ENCODE measurements at places on chromosomes 3 and 15.

- no peak for DNase-seq
Measured at GRCh38 chr3:186551387-186551786, 7.2 kb upstream of the CRYGS start.

DNA sequence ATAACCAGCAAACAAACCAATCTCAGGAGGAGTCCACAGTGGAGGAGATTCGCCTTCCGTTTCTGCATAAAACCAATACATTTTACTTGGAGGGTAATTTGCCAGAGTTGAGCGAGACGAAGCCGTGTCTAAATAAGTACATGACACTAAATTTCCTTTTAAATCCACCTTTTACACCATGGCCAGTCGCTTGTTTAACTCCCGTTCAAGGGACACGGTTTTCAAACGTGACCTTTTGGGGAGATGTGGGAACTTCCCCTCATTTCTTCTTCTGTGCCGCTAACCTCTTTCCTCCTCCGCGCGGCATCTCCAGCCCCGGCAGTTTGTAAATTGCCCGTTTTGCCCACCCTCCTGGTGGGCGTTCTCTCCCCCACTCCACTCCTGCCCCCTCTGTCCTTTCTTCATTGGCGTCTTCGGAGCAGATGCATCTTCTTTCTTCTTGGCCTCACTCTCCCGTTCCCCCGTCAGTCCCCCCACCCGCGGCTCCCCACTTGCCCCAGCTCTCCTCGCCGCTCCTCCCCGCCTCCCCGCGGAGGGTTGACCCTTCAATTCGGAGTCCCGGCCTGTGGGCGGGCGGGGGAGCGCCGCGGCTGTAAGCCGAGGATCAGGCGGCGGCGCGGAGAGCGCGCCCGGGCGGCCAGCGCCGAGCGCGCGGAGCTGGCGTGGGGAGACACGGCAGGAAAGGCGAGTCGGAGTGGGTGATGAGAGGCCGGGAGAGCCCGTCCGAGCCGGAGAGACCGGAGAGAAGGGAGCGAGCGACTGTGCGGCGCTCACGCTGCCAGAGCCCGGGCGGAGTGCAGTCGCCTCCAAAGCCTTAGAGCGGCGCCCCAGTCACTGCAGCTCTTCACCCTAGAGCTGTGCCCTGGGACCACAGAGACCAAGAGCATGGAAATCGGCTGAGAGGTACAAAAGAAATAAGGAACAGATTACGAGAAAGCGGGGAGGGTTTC, at the start of gene NLGN1:
Gene NLGN1 (plus strand): TSS at position 584 of the 950 bp plus-strand sequence.
- DNase-seq, result peak; percentile 51

GRCh38 chr3:10857235-10857634, 41.2 kb downstream of the SLC6A11 start:
- no peak for DNase-seq

- no peak for DNase-seq
Measured at GRCh38 chr15:57382969-57383368, 6.7 kb downstream of the CGNL1 start.

DNA sequence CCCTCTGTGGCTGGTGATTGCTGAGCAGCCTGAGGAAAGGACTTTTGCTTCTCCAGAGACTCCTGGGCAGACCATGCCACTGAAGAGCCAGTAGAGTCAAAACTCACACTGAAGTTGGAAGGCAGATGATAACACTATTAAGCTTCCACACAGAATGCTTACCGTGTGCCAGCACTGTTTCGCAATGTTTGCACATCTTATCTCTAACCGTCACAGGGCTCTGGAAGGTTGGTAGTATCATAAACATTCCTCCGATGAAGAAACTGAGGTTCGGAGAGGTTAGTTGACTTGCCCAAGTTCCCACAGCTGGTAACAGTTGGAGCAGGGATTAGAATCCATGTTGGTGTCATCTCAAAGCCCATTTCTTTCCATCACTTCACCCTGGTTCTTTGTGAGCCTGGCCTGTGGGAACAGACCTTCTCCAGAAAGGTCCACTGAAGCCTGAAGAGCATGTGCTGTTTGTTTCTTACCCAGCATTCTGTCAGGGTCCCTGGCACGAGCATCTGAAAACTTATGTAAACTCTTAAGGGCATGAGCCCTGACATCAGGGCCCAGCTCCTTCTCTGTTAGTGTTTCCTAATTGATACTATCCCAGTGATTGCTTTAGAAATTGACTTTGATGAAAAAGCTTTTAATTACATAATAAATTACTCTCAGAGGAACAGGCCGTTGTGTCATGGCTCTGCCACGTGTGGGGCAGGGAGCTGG, 77.0 kb upstream of the PRR23C start:
- DNase-seq, result no peak

- DNase-seq, result no peak
Measured at GRCh38 chr3:10554236-10554611, 48.8 kb upstream of the ATP2B2 start.

DNA sequence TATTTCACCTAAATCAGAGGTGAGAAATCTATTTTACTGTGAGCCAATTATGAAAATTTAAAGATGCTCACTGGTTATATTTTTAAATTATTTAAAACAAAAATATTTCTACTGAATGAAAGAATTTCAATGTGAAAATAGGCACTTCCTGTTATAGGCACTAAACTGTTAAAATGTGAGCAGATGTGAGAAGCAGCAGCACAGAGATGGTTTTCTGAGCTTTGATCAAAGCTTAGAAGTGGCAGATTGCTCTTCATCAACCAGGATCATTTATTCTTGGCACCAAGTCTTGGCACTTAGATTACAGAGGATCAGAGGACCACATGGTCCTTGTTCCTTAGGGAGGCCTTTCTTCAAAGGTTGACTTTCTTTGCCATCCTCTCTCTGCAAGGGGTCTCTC, 18.0 kb upstream of the TSC22D2 start:
- no peak for DNase-seq

DNA sequence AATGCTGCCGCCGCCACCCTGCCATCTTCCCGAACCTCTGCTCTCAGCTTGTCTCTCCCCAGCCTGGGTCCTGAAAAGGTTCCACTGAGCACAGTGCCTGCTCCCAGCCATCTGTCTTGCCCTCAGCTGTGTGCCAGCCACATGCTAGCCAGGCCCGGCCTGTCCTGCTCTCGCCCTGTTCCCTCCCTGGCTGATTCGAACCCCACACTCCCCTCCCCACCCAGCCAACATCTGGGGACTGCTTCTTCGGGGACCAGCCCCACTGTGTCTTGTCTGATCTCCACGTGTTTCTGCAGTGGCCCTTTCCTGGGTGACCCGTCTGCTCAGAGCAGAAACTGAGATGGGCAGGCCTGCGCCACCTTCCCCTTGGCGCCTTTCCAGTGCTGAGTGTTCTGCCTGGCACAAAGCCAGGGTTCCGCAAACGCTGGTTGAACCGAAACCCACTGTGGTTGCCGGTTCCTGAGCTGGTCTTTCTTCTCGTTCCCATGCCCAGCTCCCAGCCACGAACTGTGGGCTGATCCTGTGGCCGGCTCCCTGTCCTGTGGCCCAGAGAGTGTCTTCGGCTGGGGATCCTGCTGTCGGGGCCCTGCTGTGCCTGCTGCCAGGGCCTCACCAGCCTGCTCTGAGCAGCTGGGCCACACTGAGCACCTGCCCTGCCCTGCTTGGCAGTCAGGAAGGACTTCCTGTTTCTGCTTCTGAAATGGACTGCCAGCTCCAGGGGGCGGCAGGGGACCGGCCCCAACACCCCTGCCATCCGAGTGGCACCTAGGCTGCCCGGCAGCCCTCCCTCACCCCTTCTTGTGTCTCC, 62.7 kb upstream of the KLF13 start:
- peak; percentile 67 for DNase-seq

GRCh38 chr3:23811919-23812318, 6.2 kb downstream of the UBE2E1 start:
- DNase-seq, result no peak

- no peak for DNase-seq
Measured at GRCh38 chr15:42184736-42185135, 23.4 kb downstream of the VPS39 start.

DNA sequence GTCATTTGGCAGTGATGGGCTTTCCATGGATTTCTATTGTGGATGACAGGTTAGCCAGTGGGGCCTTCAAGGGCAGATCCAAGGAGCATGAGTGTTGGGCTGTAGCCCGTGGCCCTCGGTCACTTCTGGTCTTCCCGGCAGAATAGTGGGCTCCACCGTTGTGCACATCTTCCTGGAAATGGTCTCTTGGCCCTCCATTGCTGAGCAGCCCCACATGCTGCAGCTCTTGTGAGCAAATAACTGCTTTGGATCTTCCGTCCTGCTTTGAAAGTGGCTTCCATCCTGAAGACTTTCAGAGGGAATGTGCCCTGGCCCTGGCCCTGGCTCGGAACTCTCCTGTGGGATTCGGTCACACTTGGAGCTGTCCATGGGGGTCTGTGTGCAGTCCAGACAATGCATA, 102.8 kb downstream of the SNRPN start:
- no peak for DNase-seq

DNA sequence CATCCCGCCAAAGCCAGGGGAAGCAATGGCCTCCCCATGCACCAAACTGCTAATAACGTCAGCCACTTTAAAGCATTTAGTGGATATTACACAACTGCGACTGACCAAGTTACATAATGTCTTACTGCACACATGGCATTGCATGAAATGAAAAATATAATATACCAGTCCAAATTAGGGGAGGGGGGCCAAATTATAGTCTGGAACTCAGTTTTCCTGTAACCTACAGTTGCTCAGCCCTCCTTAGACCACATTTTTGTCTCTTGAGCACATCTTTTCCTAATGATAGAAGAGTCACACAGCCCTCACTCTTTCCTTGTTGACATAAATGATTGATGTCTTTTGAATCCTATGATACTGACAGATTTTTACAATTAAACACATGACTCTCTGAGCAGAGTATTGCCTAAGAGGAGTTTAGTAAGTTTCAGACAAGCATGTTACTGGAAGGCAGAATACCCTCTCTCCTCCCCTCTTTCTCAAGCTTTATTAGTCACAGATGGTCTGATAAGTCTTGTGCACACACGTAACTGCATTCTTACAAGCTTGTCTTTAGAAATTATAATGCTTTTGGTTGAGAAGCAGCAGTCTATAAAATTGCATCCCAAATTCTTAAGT, 1.1 kb upstream of the PLD1 start:
- DNase-seq, result no peak

DNA sequence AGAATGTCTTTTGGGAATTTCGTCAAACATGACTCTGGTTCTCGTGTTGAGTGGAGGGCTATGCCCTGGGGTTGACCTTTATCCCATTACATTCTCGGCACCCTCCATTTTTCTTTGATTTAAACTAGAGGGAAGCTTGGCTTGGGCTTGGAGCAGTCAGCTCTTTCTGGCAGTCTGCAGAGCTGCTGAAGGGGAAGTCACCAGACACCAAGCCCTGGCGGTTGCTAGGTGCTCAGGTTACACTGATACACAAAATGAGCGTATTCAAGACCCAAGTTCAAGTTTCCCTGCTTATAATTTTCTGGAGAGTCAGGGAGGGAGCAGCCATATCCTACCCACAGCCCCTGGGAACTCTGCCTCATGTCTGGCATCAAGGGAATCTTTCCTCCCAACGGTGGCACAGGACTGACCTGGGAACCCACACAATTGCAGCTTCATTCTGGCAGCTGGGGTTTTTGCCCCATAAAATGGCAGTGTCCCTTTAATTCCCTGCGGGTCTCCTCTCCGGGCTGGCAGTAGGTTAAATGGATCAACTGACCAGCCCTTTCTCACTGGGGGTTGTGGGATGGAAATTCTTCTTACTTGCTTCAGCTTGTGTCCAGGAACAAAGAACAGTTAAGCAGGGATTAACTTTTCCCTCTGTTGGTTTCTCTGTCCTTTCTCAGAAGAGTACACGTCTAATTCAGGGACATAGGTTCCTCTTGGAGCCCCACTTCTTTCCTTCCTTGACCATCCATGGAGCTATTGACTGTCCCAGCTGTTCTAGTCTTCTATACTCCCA, 110.0 kb upstream of the DLG1 start:
- DNase-seq, result no peak
